Ascending aorta (tissue), 2 donors: ENCODE measurements at places on chromosomes 5 and 9. TPM values are rescaled to one million over a fixed set of nuclear protein-coding genes. Genes with fewer than 3 reads are reported as not detected.

DNA sequence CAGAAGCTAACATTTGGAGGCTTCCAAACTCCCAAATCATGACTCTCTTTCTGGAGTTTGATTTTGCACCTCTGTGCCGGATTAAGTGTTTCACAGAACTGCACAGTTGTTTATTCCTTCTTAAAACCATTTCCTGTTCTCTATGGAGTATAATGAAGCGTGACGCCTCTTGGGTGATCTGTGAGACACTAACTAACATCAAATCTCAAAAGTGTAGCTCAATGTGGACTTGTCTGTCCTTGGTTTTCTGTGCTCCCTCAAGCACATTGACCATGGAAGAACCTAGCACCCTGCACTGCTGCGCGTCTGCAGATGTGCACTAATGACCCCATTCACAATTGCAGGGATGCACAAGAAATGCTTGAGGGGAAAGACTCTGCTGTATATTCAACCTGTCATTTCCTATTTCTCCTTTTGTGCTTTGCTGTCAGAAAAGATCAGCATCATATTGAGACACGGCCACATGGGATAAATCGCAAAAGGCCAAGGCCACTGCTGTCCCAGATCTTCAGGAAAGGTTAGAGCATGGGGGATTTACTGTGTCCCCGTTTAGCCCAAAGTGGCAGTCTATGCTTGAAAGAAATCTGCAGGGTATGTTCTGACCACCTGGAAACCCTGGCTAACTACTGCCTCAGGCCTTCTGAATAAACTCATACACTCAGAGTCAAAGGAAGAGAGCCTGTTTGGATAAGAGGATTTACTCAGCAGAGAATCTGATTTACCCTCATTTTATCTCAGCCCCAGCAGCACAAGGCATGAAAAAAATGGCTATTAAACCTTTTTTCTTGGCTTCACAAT, 109.6 kb downstream of the BAAT start:
- no peak for DNase-seq

GRCh38 chr5:150057052-150057451, 29.3 kb downstream of the CSF1R start:
- DNase-seq: no peak

- DNase-seq: no peak
These were observed 69.9 kb upstream of the SELENOP start for GRCh38 chr5:42881416-42882117.

DNA sequence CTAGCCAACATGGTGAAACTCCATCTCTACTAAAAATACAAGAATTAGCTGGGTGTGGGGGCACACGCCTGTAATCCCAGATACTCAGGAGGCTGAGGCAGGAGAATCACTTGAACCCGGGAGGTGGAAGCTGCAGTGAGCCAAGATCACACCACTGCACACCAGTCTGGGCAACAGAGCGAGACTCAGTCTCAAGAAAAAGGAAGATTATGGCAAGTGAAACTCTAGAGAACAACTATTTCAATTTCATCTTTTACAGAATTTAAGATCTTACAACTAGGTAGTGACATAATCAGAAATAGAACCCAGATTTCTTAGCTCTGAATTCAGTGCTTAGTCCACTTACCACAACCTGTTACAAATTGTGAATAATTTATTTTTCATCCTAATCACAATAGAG, 108.8 kb upstream of the MAP3K1 start:
- no peak for DNase-seq

The CPLANE1 gene
- total RNA-seq: 13.1 TPM
